Right atrium auricular region (tissue), 2 donors: ENCODE measurements at places on chromosomes 1 and 21.

- DNase-seq = no peak
These were observed 1181.9 kb upstream of the PRMT6 start for GRCh38 chr1:105874621-105875020.

- DNase-seq = no peak
These were observed 362.3 kb upstream of the RUNX1 start for GRCh38 chr21:35411434-35411833.

GRCh38 chr1:19860418-19860817 is 21.8 kb upstream of the OTUD3 start:
- DNase-seq = no peak

GRCh38 chr1:225532240-225532944 is 104.6 kb upstream of the LBR start:
- no peak for DNase-seq

DNA sequence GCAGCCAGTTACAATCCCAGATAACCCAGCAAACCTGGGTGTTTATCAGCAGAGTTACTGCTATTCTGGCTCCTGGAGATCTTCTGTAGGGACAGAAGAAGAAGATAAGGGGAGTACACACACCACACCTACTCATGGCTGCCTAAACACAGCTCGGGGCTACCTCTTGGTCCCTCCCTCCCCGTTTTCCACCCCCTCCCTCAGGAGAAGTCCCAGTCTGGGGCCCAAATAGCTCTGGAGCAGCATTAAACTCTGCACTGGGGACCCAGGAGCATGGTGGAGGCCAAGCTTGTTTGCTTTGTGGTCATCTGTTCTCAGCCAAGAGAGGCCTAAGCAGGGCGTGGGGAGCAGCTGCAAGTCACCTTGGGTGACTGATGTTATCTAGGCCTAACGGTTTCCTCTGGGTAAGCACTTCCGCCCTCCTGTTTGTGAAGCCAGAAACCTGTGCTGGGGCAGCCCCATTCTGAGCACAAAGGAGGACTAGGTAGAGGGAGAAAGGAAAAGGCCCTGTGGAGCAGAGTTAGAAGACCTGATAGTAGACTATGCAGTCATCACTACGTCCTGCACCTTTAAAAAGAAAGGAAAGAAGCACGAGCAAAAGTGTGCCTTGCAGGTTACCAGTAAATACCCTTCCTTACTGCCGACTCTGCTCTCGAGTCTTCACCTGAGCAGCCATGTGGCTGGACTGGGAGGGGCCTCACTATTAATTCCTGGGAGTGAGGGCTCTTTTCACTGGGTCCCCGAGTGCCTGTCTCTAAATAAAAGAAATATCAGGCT is 2.0 kb upstream of the RCSD1 start:
- DNase-seq = no peak

GRCh38 chr1:45803299-45803780 is at the start of gene MAST2:
MAST2 (plus strand) TSS chr1:45803612; CDS start chr1:45803896, 284 bp downstream.
- peak; percentile 85 for DNase-seq
